ENCODE measurements at places on chromosomes 11 and 22.

GRCh38 chr22:35986088-35986487, 42.5 kb downstream of the RBFOX2 start:
- DNase-seq = no peak

GRCh38 chr11:12949453-12949852, 59.7 kb upstream of the RASSF10 start:
- DNase-seq = no peak

DNA sequence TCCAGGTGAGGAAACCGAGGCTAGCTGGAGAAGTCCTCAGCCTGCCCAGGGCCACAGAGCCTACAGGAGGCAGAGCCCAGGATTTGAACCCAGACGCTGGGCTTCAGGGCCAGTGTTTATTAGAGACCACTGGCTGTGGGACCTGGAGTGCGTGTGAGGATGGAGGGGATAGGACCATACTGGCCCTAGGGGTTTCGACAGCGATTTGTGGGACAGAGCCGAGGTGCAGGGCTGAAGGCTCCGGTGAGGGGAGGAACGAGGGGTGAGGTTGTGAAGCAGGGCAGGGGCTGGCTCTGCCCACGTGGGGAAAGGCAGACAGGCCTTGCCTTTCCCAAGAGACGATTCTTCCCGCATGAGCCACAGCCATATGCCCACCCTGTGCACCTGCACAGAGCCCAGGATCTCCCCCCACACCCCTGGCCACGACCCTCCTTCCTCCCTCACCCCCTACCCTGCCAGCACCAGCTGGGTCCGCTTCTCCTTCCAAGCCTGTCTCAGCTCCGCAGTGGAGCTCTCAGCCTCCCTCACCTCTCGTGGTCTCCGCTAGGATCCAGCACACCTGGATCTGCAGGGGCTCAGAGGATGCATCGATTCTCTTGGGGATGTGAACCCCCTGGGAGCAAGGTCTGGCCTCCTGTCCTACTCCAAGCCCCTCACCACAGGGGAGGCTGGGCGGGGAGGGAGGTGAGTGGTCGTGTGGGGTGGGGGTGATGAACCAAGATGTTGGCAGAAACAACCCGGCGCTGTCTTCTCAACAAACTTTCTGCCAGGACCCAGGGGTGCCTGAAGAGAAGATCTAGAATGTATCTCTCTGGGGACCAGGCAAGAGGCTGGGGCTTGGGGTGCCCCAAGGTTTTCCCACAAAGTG, 58.4 kb downstream of the RTL6 start:
- DNase-seq = no peak

DNA sequence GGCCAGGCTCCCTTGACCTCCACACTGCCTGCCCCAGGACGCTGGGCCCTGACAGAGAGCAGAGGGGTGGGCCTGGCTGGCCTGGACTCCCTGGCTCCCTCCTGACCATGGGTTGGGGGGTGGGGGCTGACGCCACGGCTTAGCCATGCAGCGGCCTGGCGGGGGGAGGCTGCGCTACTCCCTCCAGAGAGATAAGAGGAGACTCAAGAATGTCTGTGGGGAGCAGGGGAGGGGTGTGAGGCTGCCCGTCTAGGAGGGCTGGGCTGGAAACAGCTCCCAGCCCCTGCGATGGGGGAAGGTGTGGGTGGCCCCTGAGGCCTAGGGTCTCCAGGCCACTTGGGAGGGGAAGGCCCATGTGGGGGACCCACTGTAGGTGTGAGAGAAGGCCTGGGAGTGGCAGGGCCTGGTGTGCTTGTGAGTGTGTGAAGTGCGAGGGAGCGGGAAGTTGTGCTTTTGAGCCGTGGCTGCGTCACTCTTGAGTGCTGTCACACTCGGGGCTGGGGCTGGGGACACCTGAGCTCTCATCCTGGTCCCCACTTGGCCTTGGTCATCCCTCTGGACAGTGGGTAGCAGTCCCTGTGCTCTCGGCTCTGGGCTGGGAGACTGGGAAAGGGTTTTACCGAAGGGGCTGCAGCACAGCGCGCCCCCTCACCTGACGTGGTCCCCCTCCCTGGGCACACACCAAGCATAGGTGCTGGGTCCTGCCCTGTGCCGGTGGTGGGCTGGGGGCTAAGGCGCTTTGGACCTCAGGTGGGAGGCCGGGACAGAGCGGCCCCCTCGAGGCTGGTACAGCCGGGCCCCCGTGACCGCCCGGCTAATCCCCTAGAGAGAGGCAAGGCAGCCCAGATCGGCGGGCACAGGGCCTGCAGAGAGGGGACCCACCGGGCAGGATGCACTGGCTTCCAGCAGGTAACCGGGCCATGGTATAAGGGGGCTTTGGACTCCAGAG, 2.4 kb downstream of the MYRF start:
- DNase-seq = no peak

- peak; percentile 76 for DNase-seq
Observed at GRCh38 chr22:39013942-39014722, at the start of gene APOBEC3C. Gene APOBEC3C, plus strand, starts transcription at chr22:39014257. Its CDS starts 106 bp downstream, at chr22:39014363.

DNA sequence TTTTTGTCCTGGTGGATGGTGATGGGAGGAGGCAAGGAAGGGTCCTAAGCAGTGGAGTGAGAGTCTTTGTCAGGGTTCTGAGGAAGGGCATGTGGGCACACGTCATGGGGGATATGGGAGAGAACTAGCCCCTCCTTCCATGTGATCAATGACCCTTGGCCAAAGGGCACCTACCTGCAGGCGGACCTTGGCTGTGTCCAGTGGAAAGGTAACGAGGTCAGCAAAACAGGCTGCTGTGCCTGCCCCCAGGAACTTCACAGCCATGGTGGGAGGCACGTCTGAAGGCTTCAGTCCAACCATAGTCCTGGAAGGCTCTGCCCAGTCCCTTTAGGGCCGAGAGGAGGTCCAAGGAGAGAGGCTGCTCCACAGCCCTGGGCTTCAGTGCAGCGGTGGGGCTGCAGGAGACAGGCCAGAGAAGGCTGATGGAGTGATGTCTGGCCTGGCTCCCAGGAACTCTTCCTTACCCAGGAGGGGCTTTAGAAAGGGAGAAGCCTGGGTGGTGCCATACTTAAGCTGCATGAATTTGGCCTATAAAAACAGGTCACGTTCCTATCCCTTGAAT, 2.1 kb downstream of the UCP3 start:
- DNase-seq = no peak

- DNase-seq = no peak
Observed at GRCh38 chr11:134530636-134531326, 118.7 kb upstream of the B3GAT1 start.

DNA sequence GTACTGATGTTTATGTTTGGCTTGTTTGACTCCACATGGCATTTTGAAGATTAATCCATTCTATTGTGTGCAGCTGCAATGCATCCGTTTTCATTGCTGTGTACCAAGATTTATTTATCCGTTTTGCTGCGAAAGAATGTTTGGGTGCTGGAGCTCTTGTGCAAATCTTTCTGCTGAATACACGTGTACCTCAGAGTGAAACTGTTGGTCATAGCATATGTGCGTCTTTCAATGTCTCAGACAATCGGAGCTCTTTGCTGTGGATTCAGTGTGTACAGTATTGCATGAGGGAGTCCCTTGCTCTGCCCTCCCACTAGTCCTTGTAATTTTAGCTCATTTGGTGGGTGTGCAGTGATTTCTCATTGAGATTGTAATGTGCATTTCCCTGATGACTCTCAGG, 545.4 kb downstream of the TBC1D22A start:
- DNase-seq = no peak

- no peak for DNase-seq
Observed at GRCh38 chr11:9017773-9018172, 14.0 kb upstream of the NRIP3 start.

- no peak for DNase-seq
Observed at GRCh38 chr11:7690648-7691047, 15.6 kb downstream of the OVCH2 start.

GRCh38 chr11:65577756-65578109, 1.9 kb downstream of the EHBP1L1 start:
- DNase-seq = no peak

GRCh38 chr11:64605244-64605560, 14.2 kb downstream of the SLC22A12 start:
- no peak for DNase-seq

GRCh38 chr11:111870522-111870885, 877 bp downstream of the ALG9 start:
- no peak for DNase-seq

DNA sequence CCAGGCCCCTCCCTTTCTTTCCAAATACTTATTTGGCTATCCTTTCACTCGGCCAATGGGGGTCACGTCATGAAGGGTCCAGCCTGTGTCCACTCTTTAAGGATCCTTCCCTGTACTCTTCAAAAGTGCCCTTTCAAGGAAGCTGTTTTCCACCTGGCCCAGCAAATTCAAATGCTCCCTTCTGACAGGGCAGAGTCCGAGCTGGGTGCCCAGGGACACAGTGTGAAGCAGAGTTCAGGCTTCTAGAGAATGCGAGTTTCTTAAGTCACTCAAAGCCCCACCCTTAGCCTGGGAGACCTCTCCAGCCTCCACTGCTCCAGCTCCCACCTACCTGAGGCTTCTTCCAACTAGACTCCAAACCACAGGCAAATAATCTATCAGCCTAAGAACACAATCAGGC, 5.5 kb upstream of the APOA1 start:
- no peak for DNase-seq

- DNase-seq = no peak
Observed at GRCh38 chr22:17985606-17986005, 38.8 kb downstream of the MICAL3 start.

DNA sequence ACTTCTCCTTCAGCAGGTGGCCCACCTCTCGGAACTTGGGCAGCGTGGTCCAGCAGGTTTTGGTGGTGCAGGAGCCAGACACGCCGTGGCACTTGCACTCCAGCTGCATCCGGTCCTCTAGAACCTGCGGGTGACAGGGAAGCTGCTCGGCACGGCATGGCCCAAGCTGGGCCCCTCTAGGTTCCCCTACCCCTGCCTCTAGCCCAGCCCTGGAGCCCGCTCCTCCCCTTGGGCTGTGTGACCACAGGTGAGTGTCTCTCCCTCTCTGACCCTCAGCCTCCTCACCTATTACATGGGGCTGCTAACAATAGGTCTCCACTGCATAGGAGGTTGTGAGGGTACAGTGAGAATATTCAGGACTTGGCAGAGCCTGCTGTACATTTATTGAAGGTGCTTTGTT, 53.8 kb downstream of the WNT7B start:
- no peak for DNase-seq

- DNase-seq = no peak
Observed at GRCh38 chr11:128784059-128784804, 82.9 kb downstream of the KCNJ1 start.

DNA sequence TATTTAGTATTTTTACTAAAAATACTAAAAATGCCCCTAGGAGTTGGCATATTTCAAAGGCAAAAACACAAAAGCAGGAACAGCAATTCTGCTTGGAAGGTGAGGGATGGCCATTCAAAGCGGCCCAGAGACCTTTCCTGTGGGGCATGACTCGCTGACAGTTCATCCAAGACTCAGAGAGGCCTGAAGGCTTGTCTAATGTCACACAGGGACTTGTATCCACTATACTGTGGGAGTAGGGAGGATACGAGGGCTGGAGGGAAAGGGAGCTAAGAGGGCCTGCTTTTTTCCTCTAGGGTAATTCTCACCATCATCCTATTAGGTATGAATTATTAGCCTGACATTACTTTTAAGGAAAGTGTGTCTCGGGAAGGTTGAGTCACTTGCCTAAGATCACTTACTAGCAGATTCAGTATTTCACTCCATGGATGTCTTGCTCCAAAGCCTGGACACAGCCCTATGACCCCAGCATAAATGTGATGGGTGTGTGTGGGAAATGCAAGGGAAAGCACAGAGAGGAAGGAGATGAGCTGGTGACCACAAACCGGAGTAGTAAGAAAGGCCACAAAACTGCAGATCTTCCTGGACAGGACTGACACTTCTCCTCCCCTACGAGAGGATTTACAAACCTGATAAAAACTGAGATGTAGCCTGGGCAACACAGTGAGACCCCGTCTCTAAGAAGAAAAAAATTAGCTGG, 16.7 kb upstream of the UCP3 start:
- no peak for DNase-seq

DNA sequence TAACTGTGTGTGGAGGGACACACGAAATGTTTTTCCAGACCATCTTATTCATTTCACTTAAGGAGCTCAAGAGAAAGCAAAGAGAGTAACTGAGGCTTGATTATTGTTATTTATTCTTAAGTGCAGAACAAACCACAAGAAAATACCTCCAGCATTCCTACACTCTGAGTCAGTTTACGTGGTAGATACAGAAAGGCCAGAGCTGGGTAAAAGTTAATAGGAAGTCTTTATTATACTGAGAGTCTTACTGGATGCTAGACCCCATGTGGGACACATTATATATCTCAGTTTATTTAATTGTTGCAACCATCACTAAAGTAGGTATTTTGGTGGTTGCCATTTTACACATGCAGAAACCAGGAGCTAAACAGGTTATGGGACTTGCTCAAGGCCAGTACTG, 261.4 kb upstream of the POU2AF2 start:
- no peak for DNase-seq

DNA sequence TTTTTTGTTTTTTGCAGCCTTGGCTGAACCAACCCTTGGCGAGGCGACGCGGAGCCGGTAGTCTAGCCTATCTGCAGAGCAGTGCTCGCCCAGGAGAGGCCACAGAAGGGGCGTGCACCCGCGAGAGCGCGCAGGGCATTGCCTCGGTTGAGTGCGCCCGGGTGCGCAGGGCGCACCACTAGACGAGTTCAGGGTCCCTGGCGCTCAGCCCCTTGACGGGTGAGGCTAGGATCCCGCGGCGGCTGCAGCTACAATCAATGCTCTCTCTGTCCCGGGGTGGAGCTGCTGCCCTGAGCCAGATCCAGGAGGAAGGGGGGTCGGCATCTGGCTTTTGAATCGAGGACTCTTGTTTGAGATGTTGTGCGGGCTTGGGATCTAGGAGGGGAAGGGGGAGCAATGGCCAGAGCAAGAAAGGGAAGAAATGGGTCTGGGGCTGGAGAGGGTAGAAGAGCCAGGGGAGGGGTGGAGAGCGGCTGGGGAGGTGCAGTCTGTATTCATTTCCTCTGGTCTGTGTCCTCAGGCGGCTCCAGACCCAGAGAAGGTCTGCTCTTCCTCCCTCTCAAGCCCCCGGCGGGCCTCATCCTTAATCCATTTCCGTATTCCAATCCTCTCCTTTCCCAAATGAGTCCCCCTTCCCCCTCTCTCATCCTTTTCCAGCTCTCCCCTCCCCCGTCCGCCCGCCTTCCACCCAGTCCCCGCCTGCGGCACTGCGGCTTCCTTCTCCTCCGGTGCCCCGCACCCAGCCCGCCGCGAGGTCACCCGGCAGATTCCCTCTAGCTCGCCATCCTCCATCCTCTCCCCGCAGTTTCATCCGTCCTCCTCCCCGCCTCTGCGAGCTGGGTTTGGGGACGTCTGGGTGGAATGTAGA, 797 bp downstream of the THY1 start:
- no peak for DNase-seq

- no peak for DNase-seq
Observed at GRCh38 chr11:117919781-117920221, 9.4 kb downstream of the TMPRSS13 start.

- DNase-seq = no peak
Observed at GRCh38 chr22:46055911-46056545, 79.1 kb upstream of the WNT7B start.

Measured in AG09319 (cell line).